ENCODE measurements at places on chromosomes 2 and 18. TPM values are rescaled to one million over a fixed set of nuclear protein-coding genes. Genes with fewer than 3 reads are reported as not detected.

Gene ASXL3
- total RNA-seq: not detected

Gene COL3A1
- total RNA-seq: not detected

Gene DCDC2C
- total RNA-seq: not detected

- no peak for ATAC-seq
These were observed 2.7 kb downstream of the BMPR2 start for GRCh38 chr2:202378662-202379358.

GRCh38 chr2:19462256-19462645 lies 103.8 kb upstream of the OSR1 start:
- ATAC-seq: no peak

GRCh38 chr2:151614606-151615306 lies 119.5 kb downstream of the NEB start:
- peak; percentile 94 for ATAC-seq

DNA sequence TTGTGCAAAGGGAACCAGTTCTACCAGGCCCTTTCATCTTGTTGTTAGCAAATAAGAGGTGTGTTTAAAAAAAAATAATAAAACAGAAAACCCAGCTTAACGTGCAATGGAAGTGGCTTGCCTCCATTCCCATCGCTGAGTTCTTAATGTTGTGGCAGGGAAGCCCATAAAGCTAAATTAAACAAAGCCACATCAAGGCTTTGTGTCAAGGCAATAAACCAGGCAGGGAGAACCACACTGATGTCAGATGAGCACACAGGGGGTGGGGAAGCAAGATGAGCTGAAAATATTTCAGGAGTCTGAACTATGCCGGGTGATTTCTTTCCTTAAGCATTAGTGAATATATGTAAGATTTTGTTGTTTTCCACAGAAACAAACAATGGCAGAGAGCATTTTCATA lies 73.5 kb downstream of the PHLPP1 start:
- ATAC-seq: no peak

GRCh38 chr18:50898919-50899318 lies 20.0 kb downstream of the ME2 start:
- ATAC-seq: peak; percentile 54

DNA sequence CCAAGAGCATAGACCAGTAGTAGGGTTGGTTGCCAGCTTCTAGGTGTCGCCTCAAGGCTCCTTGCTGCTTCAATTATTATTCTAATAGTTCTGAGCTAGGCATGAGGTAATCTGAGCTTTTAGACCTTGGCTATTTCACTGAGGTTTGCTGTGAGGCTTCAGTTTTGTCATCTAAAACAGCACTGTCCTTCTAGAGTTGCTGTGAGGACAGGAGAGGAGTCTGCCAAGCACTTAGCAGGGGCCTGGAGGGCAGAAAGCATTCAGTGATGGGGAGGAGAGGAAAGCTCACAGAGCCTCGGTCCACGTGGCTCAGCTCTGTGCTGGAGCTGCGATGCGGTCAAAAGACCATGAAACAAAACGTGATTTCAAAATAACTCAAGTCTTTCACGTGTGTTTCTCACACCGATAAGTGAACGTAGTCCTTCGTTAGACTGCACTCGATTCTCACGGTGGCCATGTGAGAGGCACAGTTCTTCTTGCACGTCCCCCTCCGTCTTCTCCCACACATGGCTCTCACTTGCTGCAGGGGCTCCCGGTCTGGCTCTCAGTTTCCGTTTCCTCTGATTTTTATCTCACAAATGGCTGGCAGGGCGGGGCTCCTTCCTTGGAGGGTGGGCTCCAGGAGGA lies 113.7 kb downstream of the B3GNT2 start:
- ATAC-seq: peak; percentile 3

GRCh38 chr2:160657196-160657595 lies 163.6 kb upstream of the RBMS1 start:
- no peak for ATAC-seq

DNA sequence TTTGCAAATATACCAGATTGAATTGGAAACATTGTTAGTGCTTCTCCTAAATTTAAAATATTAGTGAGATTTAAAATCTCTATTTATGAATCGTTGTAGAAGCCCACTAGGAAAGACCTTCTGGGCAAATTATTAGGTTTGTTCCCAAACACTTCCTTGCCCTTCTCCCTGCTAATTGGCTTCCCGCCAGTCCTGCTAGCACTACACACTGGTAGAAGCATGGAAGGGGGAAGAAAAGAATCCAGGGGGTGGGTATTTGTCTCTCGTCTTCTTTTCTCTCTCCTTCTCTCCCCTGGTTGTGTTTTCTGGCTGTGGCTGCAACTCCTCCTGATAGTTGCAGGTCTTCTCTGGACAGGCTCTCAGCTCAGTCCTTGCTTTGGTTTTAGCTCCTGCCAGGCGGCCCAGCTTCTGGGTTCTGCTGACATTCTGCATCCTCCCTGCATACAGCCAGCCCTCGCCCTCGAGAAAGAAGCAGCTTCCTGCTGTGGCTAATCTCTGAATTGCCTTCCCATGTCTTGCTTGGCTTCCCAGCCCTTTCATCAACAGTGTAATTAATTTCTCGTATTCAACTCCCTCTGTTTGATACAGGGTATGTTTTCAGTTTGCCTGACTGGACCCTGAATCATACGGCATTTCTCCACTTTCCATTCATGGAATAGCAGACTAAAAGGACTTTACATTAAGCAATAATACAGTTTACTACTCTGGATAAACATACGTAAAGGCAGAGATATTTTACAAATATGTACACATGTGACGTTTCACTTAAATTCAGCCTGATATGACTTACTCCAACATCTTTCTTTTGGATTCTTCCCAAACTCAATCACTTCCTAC lies 6.9 kb upstream of the PARD3B start:
- no peak for ATAC-seq

DNA sequence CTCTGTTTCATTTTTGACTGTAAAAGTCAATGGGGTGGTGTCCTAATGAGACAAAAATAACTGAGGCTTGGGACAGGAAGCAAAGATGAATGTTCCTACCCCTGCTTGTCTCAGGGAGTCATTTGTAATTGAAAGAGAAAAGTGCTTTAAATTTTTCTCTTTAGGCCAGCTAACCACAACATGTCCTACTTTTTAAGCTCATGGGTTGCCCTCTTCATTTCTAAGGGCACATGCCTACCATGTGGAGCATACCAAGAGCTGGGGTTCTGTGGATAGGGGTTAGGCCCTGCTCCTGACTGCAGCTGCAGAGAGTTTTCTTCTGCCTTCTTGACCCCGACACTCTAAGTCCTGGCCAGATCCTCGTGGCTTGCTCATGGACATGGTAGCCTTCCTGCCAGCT lies 96.8 kb upstream of the ARL4C start:
- ATAC-seq: no peak

DNA sequence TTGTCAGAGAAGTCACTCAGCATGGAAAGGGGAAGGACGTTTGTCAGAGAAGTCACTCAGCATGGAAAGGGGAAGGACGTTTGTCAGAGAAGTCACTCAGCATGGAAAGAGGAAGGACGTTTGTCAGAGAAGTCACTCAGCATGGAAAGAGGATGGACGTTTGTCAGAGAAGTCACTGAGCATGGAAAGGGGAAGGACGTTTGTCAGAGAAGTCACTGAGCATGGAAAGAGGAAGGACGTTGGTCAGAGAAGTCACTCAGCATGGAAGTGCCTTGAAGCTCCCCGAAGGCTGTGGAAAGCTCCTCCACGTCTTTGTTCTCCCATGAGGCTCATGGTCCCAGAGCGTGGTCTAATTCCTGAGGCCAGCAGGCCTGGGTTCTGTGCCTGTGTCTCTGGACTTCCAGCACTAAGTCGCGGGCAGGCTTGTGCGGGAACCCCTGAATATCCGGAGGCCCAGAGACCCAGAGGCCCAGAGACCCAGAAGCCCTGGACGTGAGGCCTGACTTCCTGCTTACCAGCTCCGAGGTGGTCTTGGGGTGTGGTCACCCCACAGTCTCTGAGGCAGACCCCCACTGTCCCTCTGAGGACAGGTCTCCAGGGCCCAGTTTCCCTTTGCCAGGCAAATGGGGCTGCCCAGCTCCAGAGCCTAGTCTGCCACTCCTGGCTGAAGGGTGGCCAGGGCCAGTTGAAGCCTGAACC lies 70.4 kb upstream of the TWIST2 start:
- no peak for ATAC-seq

- ATAC-seq: no peak
These were observed 155.7 kb upstream of the SH3BP4 start for GRCh38 chr2:234796045-234796591.

Data from activated T-helper 17 cell treated with anti-CD3 and anti-CD28 coated beads, Interleukin-2, amount 50 U/mL, for 72 hours (primary cell).